CD4-positive, alpha-beta T cell treated with Interleukin-12 subunit alpha and Interleukin-12 subunit beta, for 1 hour (primary cell): ENCODE measurements at places on chromosomes 12 and 14.

- peak; percentile 11 for DNase-seq
These were observed 28.7 kb downstream of the COX8C start for GRCh38 chr14:93375673-93376156.

DNA sequence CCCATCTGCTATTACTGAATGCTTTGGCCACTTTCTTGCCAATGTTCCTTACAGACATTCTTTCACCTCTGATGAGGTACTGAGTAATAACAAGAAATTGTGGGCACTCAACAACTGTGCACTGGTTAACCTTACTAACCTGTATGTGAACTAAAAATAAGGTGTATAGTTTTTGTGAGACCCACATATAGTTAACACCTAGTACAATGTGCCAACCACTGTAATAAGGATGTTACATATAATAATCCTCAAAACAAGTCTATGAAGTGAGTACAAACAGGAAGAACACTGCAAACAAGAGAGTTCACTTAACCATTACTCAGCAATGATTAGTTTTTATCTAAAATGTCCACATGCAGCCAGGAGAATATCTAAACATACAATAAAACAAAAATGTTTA is 4.5 kb downstream of the DDHD1 start:
- DNase-seq = peak; percentile 32

DNA sequence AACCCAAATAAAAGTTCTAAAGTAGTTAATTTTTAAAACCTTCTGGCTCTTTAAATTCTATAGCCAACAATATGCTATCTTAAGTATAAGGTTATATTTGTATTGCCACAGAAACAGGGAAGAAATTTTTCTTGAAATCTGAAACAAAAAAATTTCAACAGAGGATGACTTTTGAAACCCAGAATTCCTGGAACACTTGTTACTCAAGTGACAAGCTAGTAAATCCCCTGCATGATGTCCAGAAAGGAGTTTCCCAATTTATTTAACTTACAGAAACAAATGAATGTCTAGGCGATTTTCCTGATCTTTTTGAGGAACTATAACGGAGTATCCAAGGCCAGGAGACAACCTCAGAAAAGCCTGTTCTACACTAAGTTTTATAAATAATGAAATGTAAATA is 69.6 kb downstream of the SLC41A2 start:
- no peak for DNase-seq

DNA sequence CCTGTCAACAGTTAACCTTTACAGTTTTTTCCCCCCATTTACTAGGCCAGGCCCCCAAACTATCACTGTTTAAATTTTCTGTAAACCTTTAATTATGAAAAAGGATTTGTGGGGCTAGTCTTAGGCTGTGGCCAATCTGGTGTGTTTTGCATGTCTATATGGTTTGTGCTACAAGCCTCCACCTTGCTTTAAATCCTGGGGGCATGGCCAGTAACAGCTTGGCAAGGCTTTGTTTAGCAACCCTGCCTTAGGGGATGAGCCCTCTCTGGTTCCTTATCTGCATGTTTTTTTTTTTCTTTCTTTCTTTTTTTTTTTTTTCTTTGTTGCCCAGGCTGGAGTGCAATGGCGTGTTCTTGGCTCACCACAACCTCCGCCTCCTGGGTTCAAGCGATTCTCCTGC is 102.7 kb downstream of the KCNMB4 start:
- DNase-seq = no peak

GRCh38 chr12:19801941-19802340 is 362.6 kb downstream of the AEBP2 start:
- no peak for DNase-seq
